AG04449 (cell line): ENCODE measurements at places on chromosomes 3 and 15.

DNA sequence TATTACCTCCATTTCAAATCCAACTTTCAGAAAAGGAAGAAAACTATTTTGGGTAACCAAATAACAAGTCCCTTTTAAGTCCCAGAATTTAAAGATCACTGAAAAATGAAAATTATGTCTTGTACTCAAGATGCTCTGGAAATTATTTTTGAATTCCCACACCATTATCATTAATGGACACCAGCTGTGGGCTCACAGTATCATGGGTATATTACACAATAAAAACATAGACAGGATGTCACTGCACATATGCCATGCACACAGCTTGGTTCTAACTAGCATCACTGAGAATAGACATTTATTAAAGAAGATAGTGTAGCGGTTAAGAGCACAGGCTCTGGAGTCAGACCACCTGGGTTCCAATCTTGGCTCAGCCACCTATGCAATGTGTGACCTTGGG lies 130.4 kb downstream of the FRMD5 start:
- DNase-seq = no peak

GRCh38 chr3:25043749-25044148 lies 384.3 kb upstream of the RARB start:
- no peak for DNase-seq

- no peak for DNase-seq
Observed at GRCh38 chr3:78506061-78506460, 1261.7 kb downstream of the ROBO1 start.

DNA sequence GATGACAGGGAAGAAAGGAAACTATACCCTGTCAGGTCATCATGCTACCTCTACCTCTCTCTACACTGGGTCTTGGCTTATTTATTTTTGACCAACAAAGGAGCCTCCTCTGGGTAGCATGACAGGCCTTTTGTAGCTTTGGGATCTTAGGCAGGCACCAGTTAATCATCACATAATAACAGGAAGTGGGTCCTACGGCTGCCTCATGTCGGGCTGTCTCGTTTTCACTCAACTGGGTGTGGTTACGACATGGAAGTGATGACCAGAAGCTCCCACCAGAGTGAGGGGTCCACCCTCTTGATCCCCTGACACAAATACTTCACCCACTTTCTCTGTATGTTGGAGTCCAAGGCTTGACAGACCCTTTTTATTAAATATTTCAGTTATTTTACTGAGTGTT lies 105.3 kb downstream of the CD47 start:
- no peak for DNase-seq

GRCh38 chr15:55588815-55589115 lies 620 bp upstream of the PYGO1 start:
- no peak for DNase-seq

GRCh38 chr3:5299161-5299560 lies 111.7 kb downstream of the EDEM1 start:
- DNase-seq = no peak

GRCh38 chr15:66623801-66624453 lies 58.1 kb upstream of the LCTL start:
- no peak for DNase-seq

DNA sequence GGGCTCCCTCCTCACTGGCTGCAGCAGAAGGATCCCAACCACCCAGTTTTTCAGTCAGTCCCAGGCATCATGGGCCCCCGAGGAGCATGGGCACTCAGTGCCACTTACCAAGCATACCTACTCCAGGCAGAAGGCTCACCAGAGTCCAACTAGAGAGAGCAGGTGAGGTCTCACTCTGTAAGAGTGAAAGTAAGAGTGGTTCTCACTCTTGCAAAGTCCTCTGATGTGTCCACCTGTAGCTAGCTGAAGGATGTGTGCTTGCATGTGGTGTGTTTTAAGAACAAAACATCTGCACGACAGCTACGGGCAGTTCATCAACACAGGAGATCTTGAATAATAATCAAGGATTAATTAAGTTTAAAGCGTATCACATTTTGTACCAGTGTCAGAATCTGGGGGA lies 49.7 kb downstream of the CCK start:
- DNase-seq = no peak

- DNase-seq = no peak
Observed at GRCh38 chr3:194265505-194265892, 85.6 kb downstream of the CPN2 start.

DNA sequence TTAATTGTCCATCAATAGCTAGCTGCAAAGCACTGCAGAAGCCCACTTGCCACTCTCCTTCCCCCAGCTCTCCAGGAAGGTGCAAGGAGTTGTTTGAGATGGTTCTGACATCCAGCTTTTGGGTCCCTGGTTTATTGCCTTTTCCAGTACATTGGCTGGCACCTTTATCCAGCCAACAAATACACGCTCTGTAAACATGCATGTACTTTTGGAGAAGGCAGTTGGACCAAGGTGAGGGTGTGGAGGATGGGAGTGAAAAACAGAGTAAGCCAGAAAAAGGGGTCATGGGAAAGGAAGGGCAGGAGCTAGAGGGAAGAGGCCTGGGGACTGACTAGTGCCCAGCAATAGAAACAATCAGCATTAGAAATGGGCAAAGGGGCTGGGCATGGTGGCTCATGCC lies 102.7 kb downstream of the CGNL1 start:
- no peak for DNase-seq

DNA sequence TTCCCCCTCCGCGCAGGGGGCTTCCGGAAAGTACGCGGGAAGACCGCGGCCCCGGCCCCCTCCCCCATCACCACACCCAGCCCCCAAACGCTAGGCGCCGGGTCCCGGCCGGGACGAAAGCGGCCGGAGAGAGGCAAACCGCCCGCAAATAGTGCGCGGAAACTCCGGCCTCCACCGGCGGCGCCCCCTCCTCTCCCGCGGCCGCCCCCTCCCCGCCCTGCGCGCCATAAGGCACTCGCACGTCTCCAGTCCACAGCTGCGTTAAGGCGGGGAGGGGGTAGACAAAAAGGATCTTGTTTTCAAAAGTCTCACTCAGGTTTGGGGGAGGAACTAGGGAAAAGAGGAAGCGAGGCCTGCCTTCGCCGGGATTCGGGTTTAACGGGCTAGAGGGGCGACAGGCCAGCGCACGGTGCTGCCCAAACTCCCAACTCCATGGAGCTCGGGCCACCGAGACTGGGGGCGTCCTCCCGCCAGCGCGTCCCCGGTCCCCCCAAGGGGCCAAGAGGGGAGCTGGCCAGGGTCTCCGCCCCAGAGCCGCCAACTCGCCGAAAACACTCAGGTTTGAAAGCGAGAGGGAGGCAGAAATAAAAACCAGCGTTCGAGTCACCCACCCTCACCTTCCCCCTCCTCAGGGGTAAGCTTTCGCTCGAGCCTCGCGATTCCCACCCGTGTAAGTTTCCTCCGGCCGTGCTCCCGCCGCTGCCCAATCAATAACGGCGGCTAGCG lies 1.8 kb downstream of the ANP32A start:
- no peak for DNase-seq

GRCh38 chr3:114624571-114625181 lies 330.8 kb downstream of the TIGIT start:
- DNase-seq = peak; percentile 87

GRCh38 chr3:99823723-99824711 lies 6.4 kb downstream of the CMSS1 start:
- DNase-seq = no peak

DNA sequence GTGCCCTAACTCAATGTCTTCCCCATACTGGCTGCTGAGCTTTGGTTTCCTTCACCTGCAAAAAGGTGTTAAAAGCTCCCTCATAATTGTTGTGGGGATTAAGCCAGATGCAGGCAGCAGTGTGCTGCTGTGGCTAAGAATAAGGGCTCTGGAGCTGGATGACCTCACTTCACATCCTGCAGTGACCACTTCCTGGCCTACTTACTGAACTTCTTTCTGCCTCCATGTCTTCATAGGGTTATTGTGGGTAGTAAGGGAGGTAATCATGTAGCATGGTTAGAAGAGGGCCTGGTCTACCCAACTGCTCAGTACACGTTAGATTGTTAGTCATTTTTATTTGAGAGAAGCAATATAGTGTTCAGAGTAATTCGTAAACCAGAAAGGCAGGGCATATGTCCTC lies 18.4 kb downstream of the GYG1 start:
- DNase-seq = no peak

GRCh38 chr3:37902674-37903073 lies 41.0 kb downstream of the CTDSPL start:
- DNase-seq = no peak

- no peak for DNase-seq
Observed at GRCh38 chr3:66418475-66418931, 82.3 kb downstream of the LRIG1 start.

DNA sequence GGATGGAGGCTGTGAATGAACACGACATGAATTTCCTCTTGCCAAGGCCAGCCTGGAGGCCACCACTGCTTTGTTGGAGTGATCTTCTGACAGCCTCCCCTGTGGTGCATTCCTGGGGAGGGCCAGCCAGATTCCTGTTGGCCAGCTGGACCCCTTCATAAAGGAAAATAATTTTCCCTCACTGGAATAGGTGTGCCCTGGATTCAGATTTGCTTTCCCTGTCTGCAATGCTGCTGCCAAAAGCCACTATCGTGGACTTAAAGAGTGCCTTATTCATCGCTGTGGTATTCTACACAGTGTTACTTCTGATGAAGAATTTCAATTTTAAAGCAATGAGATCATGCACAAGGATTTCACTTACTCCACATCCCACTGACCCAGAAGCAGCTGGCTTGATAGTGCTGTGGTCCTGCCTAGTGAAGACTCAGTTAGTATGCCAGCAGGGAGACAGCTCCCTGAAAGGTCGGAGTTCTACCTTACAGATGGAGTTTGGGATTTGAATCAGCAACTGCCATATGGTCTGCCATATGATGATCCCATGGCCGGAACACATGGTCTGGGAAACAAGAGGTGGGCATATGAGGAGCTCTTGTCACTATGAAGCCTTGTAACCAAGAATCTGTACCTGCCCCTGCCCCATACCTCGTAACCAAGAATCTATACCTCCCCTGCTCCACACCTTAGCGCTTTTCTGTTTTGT lies 145.2 kb downstream of the KLF13 start:
- peak; percentile 71 for DNase-seq

DNA sequence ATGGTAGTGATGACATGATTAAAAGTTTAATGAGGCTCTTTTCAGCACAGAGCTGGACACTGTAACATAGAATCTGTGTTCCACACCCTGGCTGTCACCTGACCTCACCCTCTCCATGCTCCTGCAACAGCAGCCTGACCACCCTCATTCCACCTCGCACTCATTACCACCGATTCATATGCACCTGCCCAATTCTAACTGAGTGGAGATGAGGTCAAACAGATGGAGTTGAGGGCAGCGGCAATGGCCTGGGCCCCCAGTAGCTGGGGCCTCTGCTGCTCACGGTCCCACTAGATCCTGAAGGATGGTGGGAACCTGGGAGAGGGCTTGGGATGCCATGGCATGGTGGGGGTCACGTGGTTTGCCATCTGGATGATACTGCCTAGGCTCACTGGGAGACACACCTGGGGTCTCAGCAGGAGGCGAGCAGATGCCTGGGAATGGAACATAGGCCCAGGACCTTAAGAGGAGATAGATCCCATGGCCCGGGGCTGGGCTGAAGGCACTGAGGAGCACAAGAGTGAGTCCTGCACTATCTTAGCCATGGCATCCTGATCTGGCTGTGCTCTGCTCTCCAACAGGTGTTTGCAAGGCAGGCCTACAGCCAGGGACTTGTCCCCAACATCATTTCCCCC lies 1.3 kb downstream of the SCN5A start:
- no peak for DNase-seq

DNA sequence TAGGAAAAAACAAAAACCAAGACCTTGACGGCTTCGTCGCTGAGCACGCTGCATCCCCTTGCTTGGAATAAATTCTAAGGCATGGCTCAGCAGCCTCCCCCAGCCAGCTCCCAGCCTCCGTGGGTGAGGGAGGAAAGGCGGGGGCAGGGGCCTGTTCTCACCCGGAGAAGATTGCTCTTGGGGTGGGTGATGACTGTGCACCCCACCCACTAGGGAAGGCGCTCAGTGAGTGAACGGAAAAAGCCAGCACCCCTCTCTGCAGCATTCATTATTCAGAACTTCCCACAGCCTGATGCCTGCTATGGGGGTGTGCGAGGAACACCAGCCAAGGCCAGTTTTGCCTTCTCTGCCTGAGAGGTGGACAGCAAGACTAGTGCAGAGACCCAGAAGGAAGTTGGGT lies 19.3 kb upstream of the NTRK3 start:
- no peak for DNase-seq

DNA sequence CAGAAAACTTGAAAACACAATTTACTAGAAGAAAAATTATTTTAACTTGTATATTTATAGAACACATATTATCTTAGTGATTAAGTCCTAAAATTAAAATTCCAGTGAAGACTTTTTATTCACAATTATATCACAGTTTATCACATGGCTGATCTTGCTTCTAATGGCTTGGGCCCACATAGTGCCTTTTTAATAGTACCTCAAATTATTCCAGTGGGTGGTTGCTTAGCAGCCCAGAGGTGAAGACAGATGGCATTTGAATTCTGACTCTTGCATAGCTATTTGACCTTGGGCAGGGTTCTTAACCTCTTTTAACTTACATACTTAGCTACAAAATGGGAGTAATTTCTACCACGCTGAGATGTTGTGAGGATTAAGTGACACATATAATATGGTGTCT lies 214.7 kb upstream of the SGO1 start:
- DNase-seq = no peak

DNA sequence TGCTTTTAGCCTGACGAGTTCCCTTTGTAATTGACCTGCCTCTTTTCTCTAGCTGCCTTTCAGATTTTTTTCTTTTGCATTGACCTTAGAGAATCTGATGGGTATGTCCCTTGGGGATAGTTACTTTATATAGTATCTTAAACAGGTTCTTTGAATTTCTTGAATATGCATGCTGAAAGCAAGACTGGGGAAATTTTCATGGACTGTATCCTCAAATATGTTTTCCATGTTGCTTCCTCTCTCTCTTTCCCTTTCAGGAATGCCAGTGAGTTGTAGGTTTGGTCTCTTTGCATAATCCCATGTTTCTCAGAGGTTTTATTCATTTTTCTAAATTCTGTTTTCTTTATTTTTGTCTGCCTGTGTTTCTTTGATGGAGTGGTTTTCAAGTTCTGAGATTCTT lies 81.8 kb upstream of the CPNE4 start:
- DNase-seq = no peak

DNA sequence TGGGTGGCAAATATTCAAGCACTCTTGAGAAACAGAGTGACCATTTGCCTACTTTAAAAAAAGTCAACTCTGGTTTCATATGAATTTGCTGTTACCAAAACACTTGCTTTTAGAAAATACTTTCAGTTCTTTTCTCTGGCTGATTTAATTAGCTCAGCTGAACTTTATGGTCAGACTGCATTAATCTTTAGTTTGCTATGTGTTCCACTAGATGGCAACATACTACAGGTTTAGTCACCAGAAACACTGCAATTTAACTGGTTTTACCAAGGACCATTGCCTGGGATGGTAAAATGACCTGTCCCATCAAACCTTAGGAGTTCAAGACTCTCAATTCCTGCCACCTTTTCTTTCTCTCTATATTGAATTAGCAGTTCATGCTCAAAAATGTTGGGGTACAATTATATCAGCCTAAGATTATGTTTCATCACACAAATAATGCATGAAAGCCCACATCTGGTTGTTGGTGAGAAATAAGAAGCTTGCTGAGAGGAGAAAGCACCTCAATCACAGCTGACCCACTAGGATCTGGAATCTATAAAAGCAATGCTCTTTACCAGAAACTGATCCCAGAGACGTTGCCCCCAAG lies 14.2 kb downstream of the EIF4E3 start:
- no peak for DNase-seq

- DNase-seq = no peak
Observed at GRCh38 chr15:41648097-41648496, 12.1 kb upstream of the MGA start.

- DNase-seq = no peak
Observed at GRCh38 chr15:40630313-40630712, 36.3 kb downstream of the KNL1 start.

GRCh38 chr3:157238457-157238856 lies 78.5 kb upstream of the CCNL1 start:
- DNase-seq = no peak
